ENCODE measurements at places on chromosomes 4 and X.

DNA sequence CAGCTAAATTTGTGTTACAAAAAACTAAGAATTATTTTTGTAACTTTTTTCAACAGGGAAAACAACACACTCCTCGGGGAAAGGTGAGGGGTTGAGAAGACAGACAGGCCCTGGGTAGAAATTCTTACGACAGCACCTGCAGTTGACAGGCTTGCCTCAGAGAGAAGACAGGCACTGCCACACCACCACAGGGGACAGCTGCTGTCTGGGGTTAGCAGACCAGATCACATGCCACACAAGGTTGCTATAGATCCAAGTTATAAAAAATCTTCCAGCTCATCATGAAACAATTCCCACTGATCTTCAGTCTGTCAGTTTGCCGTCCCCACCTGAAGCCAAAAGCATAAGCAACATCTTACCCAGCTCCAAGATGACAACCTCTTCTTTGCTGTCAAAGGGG lies 143.2 kb upstream of the ZCCHC13 start:
- no peak for DNase-seq

GRCh38 chrX:75156531-75156945 lies 455 bp upstream of the ABCB7 start:
- DNase-seq, result no peak

DNA sequence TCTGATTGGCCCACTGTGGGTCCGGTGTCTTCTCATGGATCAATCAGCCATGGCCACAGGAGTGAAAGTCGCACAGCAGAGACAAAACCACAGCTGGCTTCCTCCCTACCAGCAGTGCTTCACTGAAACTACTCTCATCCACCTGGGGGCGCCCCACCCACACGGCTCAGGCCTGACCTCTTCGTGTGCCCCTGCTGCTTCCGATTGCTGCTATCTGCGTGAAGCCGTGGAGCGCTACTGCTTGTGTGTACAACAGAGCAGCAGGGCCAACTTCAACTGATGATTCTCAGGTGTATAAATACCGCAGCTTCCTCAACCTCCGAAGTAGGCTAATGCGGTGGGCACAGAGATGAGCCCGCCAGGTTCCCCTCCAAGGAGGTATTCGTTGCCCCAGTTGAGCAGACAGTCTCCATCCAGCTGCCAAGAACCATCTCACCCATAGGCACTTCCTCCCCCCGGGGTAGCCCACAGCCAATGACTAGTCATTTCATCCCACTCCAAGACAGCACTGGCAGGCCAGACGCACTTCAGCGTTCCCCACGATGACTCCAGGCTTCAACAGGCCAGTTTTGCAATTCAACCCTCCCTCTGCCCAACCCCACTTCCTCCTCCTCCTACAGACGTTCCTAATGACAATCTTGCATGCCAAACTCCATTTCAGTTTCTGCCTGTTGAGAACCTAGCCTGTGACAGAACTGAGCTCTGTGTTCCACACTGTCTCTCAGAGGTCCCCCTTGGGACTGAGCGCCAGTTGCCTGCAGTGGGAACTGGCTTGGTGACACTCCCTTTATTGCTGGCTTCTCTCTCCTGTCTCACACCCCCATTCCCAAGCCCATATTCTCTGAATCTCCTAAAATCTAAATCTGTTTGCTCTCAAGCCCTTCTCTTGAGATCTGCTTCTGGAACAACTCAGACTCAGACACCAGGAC lies 41.3 kb upstream of the ATP6AP2 start:
- DNase-seq, result no peak

DNA sequence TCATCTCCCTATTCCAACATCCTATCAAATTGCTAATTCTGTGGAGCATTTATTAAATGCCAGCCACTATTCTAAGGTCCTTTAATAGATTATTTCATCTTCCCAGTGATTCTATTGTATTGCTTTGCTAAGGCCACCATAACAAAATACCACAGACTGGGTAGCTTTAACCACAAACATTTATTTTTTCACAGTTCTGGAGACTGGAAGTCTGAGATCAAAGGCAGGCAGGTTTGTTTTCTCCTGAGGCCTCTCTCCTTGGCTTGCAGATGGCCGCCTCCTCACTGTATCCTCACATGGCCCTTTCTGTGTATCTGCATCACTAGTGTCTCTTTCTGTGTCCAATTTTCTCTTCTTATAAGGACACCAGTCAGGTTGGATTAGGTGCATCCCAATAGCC lies 64.5 kb downstream of the CPE start:
- no peak for DNase-seq

DNA sequence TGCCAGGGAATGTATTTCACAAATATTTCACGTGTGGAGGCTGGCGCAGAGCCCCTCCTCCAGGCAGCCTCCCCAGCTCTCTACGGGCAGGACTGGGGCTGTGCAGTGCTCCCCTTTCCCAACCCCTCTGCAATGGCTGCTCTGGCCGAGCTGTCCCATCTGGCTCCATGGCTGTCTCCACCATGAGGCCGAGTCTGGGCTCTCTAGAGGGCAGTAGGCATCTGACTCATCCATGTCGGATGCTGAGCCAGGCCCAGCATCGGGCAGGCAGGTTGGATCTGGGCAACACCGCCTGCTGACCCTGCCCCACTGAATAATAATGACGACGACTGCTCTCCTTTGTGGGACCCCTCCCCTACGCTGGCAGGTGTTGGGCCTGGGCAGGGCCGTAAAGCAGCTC lies 11.0 kb upstream of the SH3TC1 start:
- no peak for DNase-seq

- DNase-seq, result no peak
These were observed 92.9 kb downstream of the EGF start for GRCh38 chr4:110005461-110006056.

Data from type B pancreatic cell (in vitro differentiated cells).